ENCODE measurements at places on chromosomes 7 and 10. TPM values are rescaled to one million over a fixed set of nuclear protein-coding genes. Genes with fewer than 3 reads are reported as not detected.

GRCh38 chr7:99137411-99138180, 6.3 kb downstream of the SMURF1 start:
- H3K36me3 ChIP-seq = peaks cover 10% of the 10 kb centered on the region
- H3K4me1 ChIP-seq = peaks cover 40% of the 10 kb centered on the region
- no peak overlapping the region for H3K4me3 ChIP-seq
- no peaks in the 10 kb centered on the region for H3K27me3 ChIP-seq
- no peak overlapping the region for H3K27ac ChIP-seq
- DNase-seq = no peak

Gene DOCK1
- total RNA-seq = 0.13 TPM

GRCh38 chr7:132424821-132425724, 151.2 kb downstream of the PLXNA4 start:
- H3K27ac ChIP-seq = no peak overlapping the region
- H3K4me3 ChIP-seq = no peak overlapping the region
- H3K36me3 ChIP-seq = peaks cover 14% of the 10 kb centered on the region
- peaks cover 26% of the 10 kb centered on the region for H3K27me3 ChIP-seq
- H3K4me1 ChIP-seq = peaks cover 22% of the 10 kb centered on the region

GRCh38 chr10:55214608-55215007, 413.6 kb upstream of the PCDH15 start:
- no peaks in the 10 kb centered on the region for H3K27me3 ChIP-seq
- H3K4me1 ChIP-seq = no peaks in the 10 kb centered on the region
- H3K27ac ChIP-seq = no peak overlapping the region
- H3K4me3 ChIP-seq = no peak overlapping the region
- DNase-seq = no peak

Gene OPN1SW
- total RNA-seq = not detected

DNA sequence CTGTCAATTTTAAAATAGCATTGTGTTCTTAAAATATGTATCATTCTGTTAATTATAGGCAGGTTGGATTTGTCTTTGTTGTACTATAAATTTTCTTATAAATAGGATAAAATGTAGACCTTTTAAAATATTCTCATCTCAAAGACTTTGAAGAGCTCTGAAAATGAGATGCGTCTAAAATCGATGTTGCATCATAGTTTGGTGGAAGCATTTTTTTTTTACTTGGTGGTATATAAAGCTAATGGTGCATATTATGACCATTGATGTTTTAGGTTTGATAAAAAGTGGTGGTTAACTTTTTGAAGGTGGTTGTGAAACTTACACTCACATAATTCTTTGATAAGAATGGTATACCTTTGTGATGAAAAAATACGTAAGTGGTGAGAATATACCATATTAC, 69.1 kb downstream of the ZNRF2 start:
- H3K4me3 ChIP-seq = no peak overlapping the region
- H3K36me3 ChIP-seq = peaks cover 12% of the 10 kb centered on the region
- peaks cover 20% of the 10 kb centered on the region for H3K4me1 ChIP-seq

DNA sequence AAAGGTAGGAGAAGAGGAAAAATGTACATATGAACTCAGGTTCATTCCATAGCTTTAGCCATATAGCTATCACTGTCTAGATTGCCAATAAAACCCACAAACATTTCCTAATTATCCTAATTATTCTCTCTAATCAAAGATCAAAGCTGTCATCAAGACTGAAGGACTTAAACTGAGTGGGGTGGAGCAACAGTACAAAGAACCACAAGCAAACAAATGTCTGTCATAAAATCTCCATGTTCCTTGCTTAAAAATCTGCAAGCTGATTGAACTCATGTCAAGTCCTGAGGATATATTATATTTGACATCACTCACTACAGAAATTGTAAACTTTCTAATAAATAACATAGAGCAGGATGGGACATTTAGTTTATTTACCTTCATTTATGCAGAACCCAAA, 315.9 kb downstream of the SNX13 start:
- H3K27ac ChIP-seq = no peak overlapping the region
- no peaks in the 10 kb centered on the region for H3K27me3 ChIP-seq
- H3K4me1 ChIP-seq = no peaks in the 10 kb centered on the region
- DNase-seq = no peak
- no peaks in the 10 kb centered on the region for H3K36me3 ChIP-seq
- H3K4me3 ChIP-seq = no peak overlapping the region

GRCh38 chr10:132963430-132963960, 21.1 kb upstream of the CFAP46 start:
- peaks cover 24% of the 10 kb centered on the region for H3K4me1 ChIP-seq
- H3K27ac ChIP-seq = no peak overlapping the region
- no peak for DNase-seq
- H3K36me3 ChIP-seq = no peaks in the 10 kb centered on the region

DNA sequence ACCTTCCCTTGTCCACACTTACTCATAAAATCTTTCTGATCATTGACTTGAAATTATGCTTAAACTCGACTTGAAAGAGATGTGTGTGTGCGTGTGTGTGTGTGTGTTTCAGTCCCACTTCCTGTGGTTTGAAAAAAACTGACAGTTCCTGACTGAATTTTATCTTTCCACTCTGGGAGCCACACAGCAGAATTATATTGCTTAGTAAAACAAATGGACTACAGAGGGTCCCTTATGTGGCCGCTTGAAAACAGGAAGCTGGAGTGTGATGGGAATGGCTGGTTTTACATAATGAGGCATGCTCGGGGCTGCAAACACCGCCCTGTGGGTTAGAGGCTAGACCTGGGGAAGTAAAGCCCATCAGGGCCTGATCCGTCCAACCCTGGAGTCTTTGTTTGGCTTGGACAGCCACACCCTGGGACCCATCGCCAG, 54.8 kb downstream of the LYZL1 start:
- H3K4me1 ChIP-seq = no peaks in the 10 kb centered on the region
- no peak for DNase-seq
- H3K36me3 ChIP-seq = no peaks in the 10 kb centered on the region
- H3K27ac ChIP-seq = no peak overlapping the region
- H3K27me3 ChIP-seq = peaks cover 26% of the 10 kb centered on the region
- no peak overlapping the region for H3K4me3 ChIP-seq

DNA sequence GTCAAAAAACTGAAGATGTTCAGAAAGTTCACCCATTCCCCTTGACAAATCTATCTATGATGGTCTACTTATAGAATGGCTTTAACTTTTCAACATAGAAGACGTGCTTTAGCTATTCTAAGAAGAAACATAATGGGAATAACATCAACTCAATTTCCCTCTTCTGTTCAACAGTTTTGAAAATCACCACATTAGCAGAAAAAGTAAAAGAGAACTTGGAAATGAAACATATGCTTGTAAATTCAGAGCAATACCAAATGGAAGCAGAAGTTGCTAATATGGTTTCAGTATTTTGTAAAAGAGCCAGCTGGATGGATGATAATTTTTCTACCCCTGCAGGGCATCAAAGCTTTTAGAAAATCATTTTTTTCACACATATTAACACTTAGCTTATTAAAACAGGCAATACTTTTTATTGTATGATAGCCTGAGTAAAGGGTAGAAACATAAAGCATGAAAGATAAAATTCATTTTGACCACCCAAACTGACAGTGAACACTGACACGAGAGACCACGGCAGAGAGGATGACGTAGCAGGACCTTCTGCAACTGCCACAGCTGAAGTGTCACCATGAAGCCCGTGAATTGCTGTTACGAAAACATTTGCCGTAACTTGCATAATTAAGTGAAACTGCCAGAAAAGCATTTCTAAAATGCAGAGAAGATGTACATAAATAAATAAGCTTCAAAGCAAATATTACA, 39.2 kb upstream of the FEZF1 start:
- DNase-seq = no peak
- H3K36me3 ChIP-seq = no peaks in the 10 kb centered on the region
- no peak overlapping the region for H3K4me3 ChIP-seq
- no peak overlapping the region for H3K27ac ChIP-seq
- H3K4me1 ChIP-seq = no peaks in the 10 kb centered on the region

Measured in activated CD4-positive, alpha-beta memory T cell treated with anti-CD3 and anti-CD28 coated beads, Interleukin-2, amount 10 ng/mL, durations not matched to agents 7 days and 5 days (primary cell).